Dermis lymphatic vessel endothelial cell (primary cell): ENCODE measurements at places on chromosomes 1 and 21. TPM values are rescaled to one million over a fixed set of nuclear protein-coding genes. Genes with fewer than 3 reads are reported as not detected.

Gene DNALI1
- total RNA-seq: 0.26 and 0.65 TPM in 2 replicates

Gene PLA2G4A
- 14.8 and 15.7 TPM in 2 replicates for total RNA-seq

Gene SLC45A3
- total RNA-seq: 26.9 and 43.8 TPM in 2 replicates

Gene CASQ1
- total RNA-seq: not detected in 2 replicates

Gene CACNA1S
- not detected in 2 replicates for total RNA-seq

Gene RGSL1
- total RNA-seq: not detected in 2 replicates

Gene TNFRSF14
- total RNA-seq: 76.1 and 161 TPM in 2 replicates

Gene SPRR2F
- not detected in 2 replicates for total RNA-seq

Gene GREM2
- not detected in 2 replicates for total RNA-seq

Gene SPRR2A
- total RNA-seq: not detected in 2 replicates

Gene KRTCAP2
- 139 and 143 TPM in 2 replicates for total RNA-seq

Gene CAMK2N1
- total RNA-seq: 0.33 and 0.60 TPM in 2 replicates

Gene PRELP
- total RNA-seq: under 0.01 TPM in 1 of 2 replicates, not detected in the other

Gene FAAH
- 0.52 and 1.1 TPM in 2 replicates for total RNA-seq

Gene EXTL2
- 12.5 and 16.8 TPM in 2 replicates for total RNA-seq

Gene GPATCH2
- total RNA-seq: 14.4 and 23.5 TPM in 2 replicates

Gene ZRANB2
- total RNA-seq: 23.0 and 30.9 TPM in 2 replicates

Gene HCRTR1
- total RNA-seq: 0.86 and 5.3 TPM in 2 replicates

Gene CFHR3
- total RNA-seq: not detected in 2 replicates

Gene S100A7
- total RNA-seq: not detected in 2 replicates

Gene NMNAT2
- 0.33 and 0.34 TPM in 2 replicates for total RNA-seq

Gene LCE1D
- total RNA-seq: not detected in 2 replicates

Gene HPDL
- 0.54 and 0.77 TPM in 2 replicates for total RNA-seq

Gene ITLN2
- total RNA-seq: 0.09 TPM in 1 of 2 replicates, not detected in the other

Gene MXRA8
- 0.09 and 0.98 TPM in 2 replicates for total RNA-seq

Gene OR2T11
- not detected in 2 replicates for total RNA-seq

Gene RGL1
- total RNA-seq: 17.7 and 39.5 TPM in 2 replicates

Gene ZNF678
- total RNA-seq: 12.9 and 13.8 TPM in 2 replicates

Gene KRTAP19-3
- total RNA-seq: not detected in 2 replicates

Gene RAB42
- 5.8 and 8.0 TPM in 2 replicates for total RNA-seq

Gene FAM72D
- total RNA-seq: 0.60 and 0.65 TPM in 2 replicates

Gene CLCN6
- 7.5 and 9.3 TPM in 2 replicates for total RNA-seq

Gene KRTAP19-1
- not detected in 2 replicates for total RNA-seq

Gene SLC44A5
- total RNA-seq: 2.5 and 8.7 TPM in 2 replicates

Gene PKNOX1
- 9.0 and 9.2 TPM in 2 replicates for total RNA-seq
